Activated CD4-positive, CD25-positive, alpha-beta regulatory T cell treated with anti-CD3 and anti-CD28 coated beads, Interleukin-2, amount 50 U/mL, for 24 hours (primary cell): ENCODE measurements at places on chromosomes 7 and 10.

DNA sequence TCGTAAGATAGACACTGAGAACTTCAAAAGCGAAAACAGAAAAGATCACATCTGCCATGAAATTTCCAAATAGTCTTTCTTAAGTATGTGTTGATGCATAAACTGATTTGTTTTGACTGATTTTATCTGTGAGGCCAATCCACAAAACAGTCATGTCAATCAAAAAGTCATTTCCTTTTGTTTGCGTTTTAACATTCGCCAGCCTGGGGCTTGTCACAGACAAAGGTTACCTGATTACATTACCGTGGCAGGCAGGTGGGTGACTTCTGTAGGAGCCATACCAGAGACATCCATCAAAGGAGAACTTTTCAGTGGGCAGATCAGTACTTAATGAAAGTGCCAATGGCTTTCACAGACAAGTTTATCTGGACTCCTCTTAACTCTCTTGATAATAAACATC lies 45.5 kb upstream of the BET1 start:
- no peak for ATAC-seq

DNA sequence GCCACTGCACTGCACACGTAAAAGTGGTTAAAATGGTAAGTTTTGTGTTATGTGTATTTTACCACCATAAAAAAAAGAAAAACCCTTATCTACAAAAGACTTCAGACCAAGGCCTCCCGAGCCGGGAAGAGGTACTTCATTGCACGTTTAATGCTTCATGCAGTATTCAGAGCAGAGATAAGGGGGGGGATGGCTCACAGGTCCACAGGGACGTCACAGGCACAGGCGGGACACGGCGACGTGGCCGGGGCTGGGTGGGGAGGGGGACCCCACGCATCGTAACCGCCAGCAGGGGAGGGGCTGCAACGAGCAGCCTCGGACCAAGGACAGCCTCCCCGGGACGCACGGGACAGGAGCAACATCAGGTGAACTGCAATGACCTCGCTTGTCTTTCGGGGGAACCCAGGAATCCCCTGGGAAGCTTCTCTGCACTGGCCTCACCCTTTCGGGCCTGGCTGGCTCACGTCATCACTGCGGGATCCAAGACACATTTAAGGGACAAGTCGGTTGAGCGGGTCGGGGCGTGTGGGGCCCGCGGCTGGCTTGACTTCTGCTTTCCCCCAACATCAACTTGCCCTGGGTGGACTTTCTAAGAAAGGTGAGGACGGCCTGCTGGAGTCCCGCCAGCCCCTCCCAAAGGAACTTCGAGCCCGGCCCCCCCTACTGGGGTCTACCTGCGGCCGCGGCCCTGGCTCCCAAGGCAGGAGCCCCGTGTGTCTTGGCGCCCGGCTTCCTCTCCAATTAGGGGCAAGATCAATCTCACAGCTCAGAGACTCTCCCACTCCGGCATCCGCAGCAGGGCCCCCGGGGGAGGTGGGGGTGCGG lies 29.6 kb upstream of the PDGFA start:
- no peak for ATAC-seq

GRCh38 chr7:36082216-36082615 lies 70.8 kb upstream of the EEPD1 start:
- no peak for ATAC-seq

GRCh38 chr7:34320926-34321661 lies 336.9 kb upstream of the NPSR1 start:
- ATAC-seq: peak; percentile 55

DNA sequence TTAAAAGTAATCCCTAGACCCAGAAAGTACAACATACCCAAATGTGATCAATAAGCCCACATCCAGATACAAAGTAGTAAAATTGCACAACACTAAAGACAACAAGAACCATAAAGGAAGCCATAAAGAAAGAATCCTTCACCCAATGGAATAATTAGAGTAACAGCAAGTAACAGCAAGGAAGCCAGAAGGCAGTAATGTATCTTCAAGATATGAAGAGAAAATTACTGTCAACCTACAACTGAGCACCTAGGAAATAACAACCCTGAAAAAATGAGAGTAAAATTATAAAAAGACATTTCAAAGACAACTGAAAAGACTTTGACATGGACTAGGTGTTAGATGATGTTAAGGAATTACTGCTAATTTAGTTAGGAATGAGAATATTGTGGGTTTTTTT lies 60.5 kb downstream of the CNOT4 start:
- ATAC-seq: no peak

GRCh38 chr10:51057925-51058324 lies 16.4 kb upstream of the PRKG1 start:
- no peak for ATAC-seq

- ATAC-seq: no peak
These were observed 1.5 kb upstream of the ZNF438 start for GRCh38 chr10:31033147-31033546.

GRCh38 chr7:130874071-130874915 lies 140.3 kb upstream of the KLF14 start:
- peak; percentile 6 for ATAC-seq

DNA sequence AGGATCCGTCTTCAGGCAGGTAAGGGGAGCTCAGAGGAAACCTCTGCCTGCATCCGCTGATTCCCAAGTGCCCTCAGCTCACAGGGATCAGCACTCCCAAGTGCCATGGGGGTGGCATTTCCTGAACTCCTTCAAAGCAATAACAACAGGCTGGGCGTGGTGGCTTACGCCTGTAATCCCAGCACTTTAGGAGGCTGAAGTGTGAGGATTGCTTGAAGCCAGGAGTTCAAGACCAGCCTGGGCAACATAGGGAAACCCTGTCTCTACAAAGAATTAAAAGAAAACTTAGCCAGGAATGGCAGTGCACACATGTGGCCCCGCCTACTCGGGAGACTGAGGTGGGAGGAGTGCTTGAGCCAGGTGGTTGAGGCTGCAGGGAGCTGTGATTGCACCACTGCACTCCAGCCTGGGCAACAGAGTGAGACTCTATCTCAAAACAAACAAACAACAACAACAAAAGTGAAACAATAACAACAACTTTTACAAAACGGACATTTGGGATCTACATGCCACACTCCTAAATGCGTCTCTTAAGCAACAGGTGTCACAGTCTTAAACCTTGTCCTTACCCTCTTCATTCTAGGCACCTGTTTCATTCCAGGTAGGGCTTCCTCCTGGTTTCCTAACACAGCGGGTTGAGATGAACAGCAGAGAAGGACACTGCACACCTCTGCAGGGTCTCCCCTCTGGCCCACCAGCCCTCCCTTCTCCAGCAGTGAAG lies 73.8 kb downstream of the PAXIP1 start:
- ATAC-seq: no peak

- no peak for ATAC-seq
These were observed 129.8 kb downstream of the GPR158 start for GRCh38 chr10:25304606-25305005.

GRCh38 chr7:53119514-53119941 lies 84.1 kb downstream of the POM121L12 start:
- ATAC-seq: no peak

- no peak for ATAC-seq
These were observed 59.7 kb downstream of the LMBR1 start for GRCh38 chr7:156833312-156833711.

DNA sequence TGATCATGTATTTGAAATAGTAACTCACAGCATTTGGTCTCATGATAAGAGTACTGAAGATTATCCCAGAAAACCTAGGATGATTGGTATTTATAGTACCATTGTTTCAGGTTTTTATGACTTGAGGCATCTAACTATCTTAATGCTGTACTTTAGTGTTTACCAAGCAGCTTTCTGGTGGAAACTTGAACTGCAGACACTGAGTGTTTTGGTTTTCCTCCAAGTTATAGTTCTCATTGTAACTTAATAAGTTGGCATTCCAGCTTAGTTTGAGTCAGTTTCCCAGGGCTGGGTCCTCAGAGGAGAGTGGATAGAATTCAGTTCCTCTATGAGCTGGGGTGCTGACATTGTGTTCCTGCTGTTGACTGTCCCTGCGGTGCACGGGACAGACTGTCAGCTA lies 50.4 kb downstream of the SEC23IP start:
- ATAC-seq: no peak

DNA sequence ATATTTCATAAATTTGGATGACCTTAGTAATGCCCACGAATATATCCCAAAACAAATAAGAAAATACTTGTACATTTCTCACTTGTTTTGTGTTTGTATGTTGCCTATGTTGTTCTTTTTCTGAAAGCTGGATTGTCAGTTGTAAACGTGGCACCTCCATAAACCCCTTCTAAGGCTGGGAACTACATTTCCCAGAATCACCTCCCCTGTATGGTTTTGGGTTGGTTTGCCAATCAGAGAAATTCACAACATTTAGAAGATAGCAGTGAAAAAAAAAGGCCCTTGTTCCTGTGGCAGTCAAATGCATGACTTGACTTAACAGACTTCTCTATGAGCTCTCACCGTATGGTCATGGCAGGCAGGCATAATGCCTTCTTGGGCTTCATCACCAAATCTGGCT lies 676.3 kb upstream of the STEAP1 start:
- ATAC-seq: no peak

GRCh38 chr7:129775695-129776361 lies 164.3 kb downstream of the NRF1 start:
- no peak for ATAC-seq

DNA sequence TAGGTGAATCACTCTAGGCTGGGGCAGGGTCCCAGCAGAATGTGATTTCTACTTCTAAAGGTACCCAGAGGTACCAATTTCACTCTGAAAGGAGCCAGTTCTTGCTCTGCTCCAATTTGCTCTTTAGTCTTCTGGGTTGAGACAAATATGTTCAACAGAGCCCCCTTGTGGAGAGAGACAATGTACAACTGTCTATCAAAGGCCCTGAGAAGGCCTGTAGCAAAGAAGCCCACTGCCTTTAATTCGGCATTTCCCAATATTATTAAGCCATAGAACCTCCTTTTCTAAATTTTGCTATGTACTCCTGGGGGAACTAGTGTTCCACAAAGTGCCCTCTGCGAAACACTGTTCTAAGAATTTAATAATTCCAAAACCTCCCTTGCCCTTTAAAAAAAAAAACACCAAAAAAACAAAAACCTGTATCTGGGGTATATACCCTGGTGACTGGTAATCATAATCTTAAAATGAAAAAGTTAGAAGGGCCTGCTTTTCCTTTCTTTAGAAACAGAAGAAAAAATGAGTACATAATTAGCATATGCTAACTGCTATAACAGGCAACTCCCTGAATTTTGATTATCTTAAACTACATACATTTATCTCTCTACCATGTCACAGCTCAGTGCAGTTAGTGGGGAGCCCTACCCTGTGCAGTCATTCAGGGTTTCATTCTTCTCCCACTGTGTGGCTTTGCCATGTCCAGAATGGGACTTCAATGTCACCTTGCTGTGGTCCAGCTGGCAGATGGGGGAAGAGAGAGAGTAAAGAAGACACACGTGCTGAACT lies 160.9 kb upstream of the BMPER start:
- ATAC-seq: no peak

DNA sequence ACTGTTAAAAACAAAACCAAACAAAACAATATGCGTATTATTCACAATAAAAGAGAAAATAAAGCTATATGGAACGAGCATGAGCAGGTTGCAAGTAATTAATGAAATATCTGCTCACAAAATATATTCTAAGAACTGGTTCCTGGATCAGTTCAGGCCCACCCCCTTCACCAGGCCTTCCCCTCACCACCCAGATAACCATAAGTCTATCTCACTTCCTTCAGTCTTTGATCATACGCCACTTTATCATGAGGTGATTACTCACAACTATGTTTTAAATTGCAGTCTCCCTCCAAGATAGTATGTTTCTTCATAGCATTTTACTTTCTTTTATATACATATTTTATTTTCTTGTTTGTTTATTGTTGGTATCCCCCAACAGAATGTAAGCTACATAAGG lies 263.1 kb upstream of the HGF start:
- no peak for ATAC-seq

- no peak for ATAC-seq
These were observed 2.5 kb downstream of the EIF3B start for GRCh38 chr7:2357165-2357564.

GRCh38 chr7:135971366-135971725 lies 5.8 kb downstream of the MTPN start:
- no peak for ATAC-seq

GRCh38 chr7:40194745-40195144 lies 59.9 kb downstream of the SUGCT start:
- no peak for ATAC-seq

- ATAC-seq: no peak
These were observed 34.0 kb downstream of the PON1 start for GRCh38 chr7:95290166-95290830.
